ENCODE measurements at places on chromosomes 13 and 19.
A peak's percentile ranks its signal among the peaks of the same experiment; 100 is the strongest.

DNA sequence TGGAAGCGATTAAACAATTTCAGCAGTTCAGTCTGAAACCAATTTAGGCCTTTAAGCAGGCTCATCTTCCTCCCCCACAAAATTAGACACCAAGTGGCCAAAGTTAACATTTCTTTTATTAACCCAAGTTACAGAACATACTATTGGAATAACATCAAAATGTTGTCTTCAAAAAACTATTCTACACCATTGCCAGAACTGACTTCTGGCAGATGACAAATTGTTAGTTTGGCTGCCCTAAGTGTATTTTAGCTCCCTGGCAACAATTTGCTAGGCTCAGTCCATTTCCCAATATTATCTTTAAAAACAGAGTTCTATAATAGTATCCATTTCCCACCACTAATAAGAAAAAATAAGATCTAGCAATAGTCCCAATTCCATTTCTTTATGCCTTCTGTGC is 107.8 kb downstream of the SGCG start:
- DNase-seq, result no peak

DNA sequence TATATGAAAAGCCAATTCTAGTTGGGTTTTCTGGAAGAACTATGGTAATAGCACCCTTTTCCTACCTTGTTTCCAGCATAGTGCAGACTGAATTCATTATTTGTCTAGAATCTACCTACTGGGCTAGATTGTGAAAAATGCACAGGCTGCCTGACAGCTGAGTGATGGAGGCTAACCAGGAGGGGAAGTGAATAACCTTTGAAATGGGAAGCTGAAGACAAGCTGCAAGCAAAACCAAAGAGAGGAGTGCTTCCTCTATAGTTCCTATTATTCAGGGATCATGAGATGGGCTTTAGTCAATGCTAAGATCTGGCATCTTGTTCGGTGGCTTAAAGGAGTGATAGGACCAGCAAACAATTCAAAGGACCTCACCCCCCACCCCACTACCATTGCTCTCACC is 26.9 kb downstream of the MZT1 start:
- DNase-seq, result no peak

- no peak for DNase-seq
These were observed 6.0 kb downstream of the PNMA8B start for GRCh38 chr19:46489445-46490272.

DNA sequence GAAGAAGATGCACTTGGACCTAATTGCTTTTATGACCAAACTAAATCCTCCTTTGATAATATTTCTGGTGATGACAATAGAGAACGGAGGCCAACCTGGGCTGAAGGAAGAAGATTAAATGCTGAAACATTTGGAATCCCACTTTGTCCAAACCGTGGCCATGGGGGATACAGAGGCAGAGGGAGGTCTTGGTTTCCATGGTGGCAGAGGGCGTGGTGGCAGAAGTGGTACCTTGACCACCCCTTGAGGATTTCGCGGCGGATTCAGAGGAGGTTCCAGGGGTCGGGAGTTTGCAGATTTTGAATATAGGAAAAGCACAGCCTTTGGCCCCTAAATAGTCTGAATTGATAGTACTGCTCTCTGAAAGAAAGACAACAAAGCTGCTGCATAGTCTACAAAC is 7.2 kb upstream of the LILRB3 start:
- DNase-seq, result no peak

GRCh38 chr13:29434217-29434945 is 161.1 kb downstream of the SLC7A1 start:
- no peak for DNase-seq

- DNase-seq, result no peak
These were observed 36.8 kb downstream of the PPP2R1A start for GRCh38 chr19:52226652-52227051.

GRCh38 chr19:32427536-32427935 is 22.0 kb downstream of the DPY19L3 start:
- DNase-seq, result no peak

DNA sequence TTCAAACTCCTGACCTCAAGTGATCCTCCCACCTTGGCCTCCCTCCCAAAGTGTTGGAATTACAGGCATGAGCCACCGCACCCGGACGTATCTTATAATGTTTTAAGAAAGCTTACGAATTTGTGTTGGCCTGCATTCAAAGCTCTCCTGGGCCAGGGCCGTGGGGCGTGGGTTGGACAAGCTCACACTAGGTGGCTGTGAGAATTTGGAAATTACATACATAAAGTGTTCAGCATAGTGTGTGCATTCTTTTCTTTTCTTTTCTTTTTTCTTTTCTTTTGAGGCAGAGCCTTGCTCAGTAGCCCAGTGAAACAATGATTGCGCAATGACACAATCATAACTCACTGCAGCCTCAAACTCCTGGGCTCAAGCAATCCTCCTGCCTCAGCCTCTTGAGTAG is 2.6 kb downstream of the ZSWIM4 start:
- DNase-seq, result no peak

- DNase-seq, result no peak
These were observed 263.9 kb downstream of the MZT1 start for GRCh38 chr13:72463561-72463960.

DNA sequence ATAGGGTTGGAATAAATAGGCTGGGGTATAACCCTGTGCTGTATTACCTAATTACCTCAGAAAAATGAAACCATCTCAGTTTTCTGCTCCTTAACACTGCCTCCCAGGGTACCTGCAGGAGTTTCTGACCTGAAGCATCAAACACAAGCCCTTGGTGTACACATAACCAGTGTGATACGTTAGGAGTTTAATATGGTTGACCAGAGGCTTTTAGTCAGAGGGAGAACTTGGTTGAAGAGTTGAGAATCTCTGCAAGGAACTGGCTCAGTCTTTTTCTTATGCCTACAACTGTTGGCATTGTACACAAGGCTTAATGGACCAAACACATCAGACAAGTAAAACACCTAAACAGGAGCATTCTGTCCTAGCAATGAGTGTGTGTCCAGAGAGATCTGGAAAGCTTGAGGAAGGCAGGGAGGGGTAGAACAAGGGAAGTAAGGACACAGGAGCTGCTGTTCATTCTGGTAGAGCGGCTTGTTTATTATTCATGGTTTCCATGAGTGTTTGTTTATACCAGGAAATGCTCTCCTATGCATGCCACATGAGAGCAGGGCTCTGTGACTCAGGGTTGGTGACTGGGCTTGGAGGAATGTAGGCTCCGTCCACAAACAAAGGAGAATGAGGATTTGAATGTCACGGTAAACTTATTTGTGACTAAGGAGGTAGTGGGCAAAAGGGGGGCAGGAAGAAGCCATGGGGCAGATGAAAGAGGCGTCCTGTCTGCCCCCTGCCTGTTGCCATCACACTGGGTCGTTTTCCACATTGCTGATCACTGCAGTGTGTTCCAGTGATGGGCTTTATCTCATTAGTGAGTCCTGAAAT is 11.9 kb upstream of the SPATA13 start:
- DNase-seq, result no peak

- DNase-seq, result no peak
These were observed 12.1 kb upstream of the ZSCAN1 start for GRCh38 chr19:58021541-58022282.

DNA sequence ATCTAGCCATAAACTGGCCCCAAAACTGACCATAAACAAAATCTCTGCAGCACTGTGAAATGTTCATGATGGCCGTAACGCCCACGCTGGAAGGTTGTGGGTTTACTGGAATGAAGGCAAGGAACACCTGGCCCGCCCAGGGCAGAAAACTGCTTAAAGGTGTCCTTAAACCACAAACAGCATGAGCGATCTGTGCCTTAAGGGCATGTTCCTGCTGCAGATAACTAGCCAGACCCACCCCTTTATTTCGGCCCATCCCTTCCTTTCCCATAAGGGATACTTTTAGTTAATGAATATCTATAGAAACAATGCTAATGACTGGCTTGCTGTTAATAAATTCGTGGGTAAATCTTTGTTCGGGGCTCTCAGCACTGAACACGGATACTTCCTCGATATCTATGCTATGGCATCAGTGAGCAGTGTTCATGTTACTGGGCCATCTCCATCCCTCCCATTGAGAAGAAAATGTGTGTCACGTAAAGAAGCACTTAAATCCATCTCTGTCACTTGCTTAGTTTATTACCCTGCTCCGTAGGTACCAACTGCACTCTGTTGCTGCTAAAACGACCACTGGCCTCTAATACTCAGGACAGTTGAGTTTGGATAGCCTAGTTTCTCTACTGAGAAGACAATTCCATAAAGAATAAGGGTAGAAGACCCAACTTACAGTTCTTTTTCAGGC is 5.3 kb downstream of the ATP7B start:
- DNase-seq, result no peak

DNA sequence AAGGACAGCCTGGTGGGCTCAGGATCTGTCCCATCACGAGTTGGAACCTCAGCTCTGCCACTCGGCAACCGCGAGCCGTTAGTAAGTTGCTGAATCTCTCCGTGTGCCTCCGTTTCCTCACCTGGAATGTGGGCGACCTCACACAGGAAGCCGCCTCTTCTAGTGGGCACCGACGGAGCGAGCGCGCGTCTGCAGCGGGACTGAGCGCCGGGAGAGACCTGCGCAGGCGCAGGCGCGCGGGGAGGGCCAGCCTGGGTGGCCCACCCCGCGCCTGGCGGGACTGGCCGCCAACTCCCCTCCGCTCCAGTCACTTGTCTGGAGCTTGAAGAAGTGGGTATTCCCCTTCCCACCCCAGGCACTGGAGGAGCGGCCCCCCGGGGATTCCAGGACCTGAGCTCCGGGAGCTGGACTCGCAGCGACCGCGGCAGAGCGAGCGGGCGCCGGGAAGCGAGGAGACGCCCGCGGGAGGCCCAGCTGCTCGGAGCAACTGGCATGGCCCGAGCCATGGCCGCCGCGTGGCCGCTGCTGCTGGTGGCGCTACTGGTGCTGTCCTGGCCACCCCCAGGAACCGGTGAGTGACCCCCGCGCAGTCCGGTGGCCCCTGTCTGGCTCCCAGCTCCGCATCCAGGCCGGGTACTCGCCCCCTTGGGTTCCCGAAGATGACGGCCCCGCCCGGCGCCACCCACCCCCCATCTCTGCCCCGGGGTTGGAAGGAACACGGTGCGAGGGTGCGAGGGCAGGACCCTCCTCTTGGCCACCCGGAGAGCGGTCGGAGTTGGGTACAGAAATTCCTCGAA is at the start of gene PVR:
Gene PVR, plus strand, starts transcription at position 306 of the 797 bp plus-strand sequence. Its CDS starts 187 bp downstream, at position 493.
- peak; percentile 50 for DNase-seq

DNA sequence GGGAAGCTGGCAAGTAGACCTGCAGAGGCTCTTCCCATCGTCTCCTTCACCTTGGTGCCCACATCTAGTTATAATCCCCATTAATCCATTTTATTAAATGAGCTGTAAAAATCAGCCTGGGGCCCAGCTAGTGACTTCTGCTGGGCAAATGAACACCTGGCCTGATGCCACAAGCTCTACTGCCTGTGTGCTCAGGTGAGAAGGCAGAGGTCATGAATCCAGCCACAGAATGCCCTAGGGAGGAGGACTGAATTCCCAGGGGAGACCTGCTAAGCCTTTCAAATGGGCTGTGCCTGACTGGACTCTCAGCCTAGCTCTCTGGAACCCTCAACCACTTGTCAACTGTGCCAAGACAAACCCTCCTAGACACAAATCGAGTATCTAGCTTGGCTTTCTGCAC is 74.0 kb downstream of the PDS5B start:
- no peak for DNase-seq

DNA sequence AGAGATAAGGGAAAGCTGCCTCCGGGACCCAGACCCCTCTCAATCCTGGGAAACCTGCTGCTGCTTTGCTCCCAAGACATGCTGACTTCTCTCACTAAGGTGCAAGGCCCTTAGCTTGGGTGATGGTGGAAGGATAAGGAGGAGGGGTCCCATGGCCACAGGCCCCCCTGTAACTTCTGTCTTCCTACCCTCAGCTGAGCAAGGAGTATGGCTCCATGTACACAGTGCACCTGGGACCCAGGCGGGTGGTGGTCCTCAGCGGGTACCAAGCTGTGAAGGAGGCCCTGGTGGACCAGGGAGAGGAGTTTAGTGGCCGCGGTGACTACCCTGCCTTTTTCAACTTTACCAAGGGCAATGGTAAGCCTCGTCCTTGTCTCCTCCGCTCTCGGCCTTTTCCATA is 2.0 kb downstream of the CYP2F1 start:
- no peak for DNase-seq

DNA sequence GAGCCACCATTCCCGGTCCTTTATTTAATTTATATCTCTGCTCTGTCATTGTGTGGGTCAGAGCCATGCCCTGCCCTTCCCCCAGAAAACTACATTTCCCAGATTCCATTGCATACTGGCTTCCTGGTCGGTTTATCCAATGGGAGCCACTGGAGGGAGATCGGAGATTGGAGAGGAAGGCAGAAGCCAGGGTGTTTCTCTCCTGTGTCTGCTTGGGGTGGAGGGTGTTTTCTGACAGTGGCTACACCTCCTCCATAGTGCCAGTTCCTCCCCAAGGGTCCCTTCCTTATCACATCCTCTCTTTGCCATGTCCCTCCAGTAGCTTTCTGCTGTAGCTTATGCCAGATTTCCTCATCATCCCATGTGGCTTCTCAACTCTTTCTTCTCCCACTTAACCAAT is 19.0 kb downstream of the OLFM2 start:
- DNase-seq, result no peak

Data from stimulated activated CD4-positive, alpha-beta T cell treated with anti-CD3 and anti-CD28 coated beads, Interleukin-1b, Interleukin-23, amount 100 ng/mL, for 24 hours (primary cell).